ENCODE measurements at places on chromosomes 7 and 10.

DNA sequence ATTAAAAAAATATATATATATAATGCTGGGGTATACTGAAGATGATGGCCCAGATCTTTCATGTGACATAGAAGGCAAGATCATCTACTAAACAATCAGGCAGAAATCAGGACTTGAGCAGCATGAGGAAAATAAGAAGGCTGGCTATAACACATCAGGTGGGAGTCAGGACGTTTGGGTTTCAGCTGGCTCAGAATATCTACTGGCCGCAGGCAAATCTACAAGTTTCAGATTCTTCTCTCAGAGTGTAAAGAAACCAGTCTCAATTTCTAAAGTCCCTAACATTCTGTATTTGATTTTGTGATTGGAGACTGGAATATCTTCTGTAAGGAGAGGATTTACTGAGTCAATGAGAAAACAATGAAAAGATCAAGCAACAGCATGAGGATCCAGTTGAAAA lies 37.7 kb upstream of the FAM3C start:
- no peak for DNase-seq

- DNase-seq, result no peak
Observed at GRCh38 chr7:91710881-91711280, 169.6 kb downstream of the MTERF1 start.

- DNase-seq, result no peak
Observed at GRCh38 chr7:150952331-150953050, 25.6 kb downstream of the KCNH2 start.

- no peak for DNase-seq
Observed at GRCh38 chr7:128363261-128363721, 1.8 kb upstream of the PRRT4 start.

GRCh38 chr10:100827819-100828737 lies 82.7 kb downstream of the PAX2 start:
- no peak for DNase-seq

- DNase-seq, result no peak
Observed at GRCh38 chr7:19009936-19010280, 107.5 kb downstream of the TWIST1 start.

- no peak for DNase-seq
Observed at GRCh38 chr7:23915236-23915635, 205.2 kb downstream of the STK31 start.

DNA sequence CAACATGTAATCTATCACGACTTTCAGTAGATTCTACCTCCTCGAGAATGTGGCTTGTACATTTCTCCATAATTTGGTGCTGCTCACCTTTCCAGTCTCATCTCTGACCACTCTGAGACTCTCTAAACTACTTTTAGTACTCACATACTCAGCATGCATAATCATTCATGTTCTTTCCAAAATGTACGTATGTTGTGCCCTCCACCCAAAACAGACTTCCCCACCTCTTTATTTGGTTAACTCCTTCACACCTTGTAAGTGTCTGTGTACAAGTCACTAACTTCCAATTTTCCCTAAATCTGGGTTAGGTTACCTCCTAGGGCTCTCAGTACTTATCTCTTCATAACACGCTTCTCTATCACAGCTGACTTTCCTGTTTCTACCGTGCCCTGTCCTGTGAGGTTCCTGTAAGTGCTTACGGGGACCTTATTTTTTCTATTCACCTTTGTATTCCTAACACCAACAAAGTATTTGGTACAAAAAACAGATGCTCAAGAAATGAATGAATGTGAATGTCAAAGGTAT lies 186.2 kb upstream of the MKLN1 start:
- no peak for DNase-seq

DNA sequence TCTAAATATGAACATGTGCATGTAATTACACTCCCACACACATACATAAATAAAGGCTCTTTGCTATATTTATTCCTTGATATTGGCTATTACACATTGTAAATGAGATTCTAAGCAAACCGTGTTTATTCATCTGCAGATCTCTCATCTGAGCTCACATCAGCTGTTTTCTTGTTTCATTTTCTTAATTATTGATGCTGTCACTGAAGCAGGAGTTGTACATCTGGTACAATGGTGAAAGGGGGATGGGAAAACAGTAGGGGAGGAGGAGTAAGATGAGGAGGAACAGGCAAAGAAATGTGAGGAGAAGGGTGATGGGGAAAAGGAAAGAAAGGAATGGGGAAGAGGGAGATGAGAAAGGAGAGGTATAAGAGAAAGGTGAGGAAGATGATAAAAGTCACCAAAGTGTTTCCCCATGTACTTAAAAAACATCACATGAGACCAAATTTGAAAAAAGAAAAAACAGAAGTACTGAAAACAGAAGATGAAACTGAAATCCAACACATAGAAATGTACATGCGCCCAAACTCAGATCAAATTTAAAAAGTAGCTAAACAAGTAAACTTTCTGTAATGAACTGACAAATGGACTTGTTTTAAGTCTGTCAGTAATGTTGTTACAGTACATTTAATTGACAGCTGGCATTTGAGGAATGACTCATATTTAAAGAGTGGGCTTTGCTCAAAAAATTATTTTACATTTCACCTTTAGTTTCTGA lies 472.2 kb downstream of the ARL4A start:
- no peak for DNase-seq

DNA sequence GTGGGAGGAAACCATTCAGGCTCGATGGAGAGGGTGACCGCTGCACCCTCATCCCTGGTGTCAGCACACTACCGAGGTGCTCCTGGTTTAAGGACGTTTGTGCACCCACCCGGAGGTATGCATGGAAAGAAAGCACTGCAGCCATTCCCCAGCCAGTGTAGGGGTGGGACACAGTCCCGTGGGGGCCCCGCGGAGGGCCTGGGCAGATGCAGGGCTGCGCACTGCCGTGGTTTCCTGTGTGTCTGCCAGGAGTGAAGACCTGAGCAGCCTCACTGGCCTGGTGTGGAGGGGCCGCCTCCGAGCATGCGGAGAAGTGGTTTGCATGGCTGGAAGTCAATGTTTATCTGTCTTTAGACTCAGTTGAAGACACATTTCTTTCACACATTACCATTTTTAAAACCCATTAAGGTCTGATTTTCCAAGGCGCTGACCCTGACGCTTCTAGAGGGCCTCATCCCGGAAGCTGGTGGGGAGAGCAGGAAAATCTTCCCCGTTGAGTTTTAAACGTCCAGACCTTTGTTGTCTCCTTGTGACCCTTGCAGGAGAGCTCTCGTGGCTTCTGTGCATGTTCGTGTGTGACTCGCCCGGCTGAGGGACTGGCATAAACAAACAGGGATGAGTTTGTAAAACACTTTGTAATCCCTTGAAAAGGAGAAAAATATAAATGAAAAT lies 188.1 kb downstream of the MGMT start:
- no peak for DNase-seq

DNA sequence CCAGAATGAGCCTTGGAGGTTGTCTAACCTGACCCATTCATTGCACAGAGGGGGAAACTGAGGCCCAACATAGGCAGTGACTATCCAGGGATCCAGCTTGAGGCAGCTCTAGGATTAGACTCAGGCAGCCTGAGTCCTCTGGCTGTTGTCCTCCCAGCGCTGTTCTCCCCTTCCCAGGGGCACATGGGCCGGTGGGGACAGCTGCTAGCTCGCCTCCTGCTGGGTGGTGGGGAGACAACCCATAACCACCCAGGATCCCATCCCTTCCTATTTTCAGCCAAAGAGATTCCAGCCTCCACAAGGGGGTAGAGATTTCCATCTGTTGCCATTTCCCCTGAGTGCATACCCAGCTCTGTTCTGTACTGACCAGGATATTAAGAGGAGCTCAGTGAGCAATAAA lies 145.1 kb upstream of the GPR26 start:
- no peak for DNase-seq

All from activated effector memory CD4-positive, alpha-beta T cell treated with Interleukin-2 at 50 U/mL for 16 hours (primary cell).